ENCODE measurements at places on chromosomes 1 and 21.

- DNase-seq, result no peak
Measured at GRCh38 chr1:49229555-49229954, 452.9 kb upstream of the BEND5 start.

DNA sequence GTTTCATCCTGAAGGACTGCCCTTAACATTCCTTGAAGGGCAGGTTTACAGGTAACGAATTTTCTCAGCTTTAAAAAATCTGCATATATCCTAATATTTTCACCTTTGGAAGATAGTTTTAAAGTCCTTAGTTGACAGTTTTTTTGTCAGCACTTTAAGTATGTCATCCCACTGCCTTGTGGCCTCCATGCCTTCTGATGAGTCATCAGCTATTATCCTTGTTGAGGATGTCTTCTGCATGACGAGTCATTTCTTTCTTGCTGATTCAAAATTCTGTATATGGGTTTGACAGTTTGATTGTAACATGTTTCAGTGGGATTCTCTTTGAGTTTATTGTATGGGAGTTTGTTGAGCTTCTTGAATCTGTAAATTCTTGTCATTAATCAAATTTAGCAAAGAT is 500.6 kb downstream of the DISC1 start:
- DNase-seq, result peak; percentile 3

- no peak for DNase-seq
Measured at GRCh38 chr1:8142955-8143629, 117.0 kb upstream of the ERRFI1 start.

- no peak for DNase-seq
Measured at GRCh38 chr1:229344937-229345684, 2.3 kb upstream of the CCSAP start.

DNA sequence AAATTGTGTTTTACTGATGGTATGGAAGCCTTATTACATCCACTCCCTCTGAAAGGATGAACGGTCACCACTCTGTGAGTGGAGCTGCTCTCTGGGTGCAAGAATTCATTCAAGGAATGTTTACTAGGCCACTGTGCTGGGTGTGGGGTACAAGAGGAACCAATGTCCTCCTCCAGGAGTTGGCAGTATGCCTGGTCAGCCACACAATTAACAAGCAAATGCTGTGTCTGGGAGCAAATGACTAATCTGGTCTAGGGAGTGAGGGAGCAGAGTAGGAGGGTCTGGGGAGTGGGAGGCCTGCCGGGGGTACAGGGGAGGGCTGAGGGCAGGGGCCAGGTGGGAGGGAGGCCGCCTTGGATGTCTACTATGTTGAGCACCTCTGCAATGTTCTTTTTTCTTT is 27.2 kb upstream of the TDRD10 start:
- no peak for DNase-seq

DNA sequence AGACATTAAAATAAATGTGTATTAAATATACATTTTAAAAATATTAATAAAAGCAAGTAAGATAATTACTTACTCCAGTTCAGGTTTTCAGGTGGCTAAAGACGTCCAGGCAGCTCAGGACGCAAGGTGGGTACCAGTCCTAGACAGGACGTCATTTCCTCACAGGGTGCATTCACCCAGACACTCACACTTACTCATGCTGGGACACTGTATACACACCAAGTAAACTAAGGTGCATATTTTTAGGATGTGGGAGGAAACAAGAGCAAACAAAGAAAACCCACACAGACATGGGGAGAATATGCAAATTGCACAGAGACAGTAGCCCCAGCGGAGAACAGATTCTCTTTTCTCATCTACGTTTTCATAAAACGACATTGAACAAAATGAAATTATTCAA is 457.9 kb downstream of the BRINP3 start:
- no peak for DNase-seq

DNA sequence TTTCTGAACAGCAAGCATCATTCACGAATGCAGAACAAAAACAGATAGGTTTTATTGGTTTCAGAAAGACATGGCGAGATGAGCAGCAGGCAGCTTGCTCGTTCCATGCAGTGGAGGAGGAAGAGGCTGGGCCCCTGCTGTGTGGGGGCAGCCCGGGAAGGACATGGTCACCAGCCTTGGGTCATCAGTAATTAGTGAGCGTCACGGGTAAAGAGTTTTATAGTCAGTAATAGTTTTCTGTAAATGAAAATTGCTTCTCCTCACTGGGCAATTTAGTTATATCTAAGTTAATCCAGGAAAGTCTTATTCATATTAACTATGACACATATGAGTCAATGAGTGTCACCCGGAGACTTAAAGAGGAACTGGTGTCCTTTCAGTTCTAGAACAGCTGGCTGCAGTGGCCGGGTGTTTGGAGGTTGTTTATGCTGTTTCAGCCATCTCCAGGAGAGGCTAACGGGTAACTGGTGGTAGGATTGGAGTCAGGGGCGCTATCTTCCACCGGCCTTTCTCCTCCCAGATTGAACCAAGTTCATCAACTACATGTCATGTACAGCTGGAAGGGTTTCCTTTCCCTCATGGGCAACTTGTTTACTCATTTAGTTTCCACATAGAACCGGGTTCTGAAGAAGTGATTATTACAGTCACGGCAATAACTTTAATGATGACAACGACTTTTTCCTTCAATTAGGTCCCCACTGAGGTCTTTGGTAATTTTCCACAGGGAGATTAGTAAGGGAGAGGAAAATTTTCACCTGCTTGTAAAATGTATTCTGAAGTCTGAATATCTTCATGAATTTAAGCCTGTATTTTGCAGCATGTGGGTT is 34.6 kb upstream of the SLC45A1 start:
- DNase-seq, result no peak

GRCh38 chr1:42999308-42999707 is 40.6 kb upstream of the SLC2A1 start:
- no peak for DNase-seq

DNA sequence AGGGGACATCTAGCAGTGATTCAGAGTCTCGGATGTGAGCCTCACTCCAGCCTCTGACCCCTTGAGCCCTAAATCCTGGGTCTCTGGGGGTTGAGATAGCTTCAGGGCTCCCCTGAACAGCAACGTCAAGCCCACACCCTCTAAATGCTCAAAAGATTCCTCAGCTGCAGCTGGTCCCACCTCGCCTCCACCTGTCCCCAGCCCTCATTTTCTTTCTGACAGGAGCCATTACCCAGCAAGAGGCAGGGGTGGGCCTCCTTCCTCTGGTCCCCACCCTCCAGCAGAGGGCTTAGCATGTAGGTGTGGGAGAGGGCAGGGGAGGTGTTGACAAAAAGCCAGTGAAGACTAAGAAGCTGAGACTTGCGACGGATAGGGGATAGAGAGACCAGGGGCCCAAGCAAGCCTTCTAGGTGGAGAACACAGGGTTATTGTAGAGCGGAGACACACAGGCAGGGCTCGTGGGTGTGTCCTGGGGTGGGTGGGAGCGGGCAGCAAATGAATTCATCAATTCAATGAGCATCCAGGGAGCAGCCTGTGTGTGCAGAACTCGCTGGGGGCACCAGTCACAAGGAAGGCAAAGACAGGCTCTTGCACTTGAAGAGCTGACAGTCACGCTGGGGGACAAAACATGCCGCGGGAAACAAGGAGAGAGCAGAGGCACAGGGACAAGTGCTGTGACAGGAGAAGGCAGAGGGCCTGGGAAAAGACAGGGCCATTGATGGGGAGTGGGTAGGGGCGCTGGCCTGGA is 48.9 kb upstream of the GOLT1A start:
- DNase-seq, result no peak

DNA sequence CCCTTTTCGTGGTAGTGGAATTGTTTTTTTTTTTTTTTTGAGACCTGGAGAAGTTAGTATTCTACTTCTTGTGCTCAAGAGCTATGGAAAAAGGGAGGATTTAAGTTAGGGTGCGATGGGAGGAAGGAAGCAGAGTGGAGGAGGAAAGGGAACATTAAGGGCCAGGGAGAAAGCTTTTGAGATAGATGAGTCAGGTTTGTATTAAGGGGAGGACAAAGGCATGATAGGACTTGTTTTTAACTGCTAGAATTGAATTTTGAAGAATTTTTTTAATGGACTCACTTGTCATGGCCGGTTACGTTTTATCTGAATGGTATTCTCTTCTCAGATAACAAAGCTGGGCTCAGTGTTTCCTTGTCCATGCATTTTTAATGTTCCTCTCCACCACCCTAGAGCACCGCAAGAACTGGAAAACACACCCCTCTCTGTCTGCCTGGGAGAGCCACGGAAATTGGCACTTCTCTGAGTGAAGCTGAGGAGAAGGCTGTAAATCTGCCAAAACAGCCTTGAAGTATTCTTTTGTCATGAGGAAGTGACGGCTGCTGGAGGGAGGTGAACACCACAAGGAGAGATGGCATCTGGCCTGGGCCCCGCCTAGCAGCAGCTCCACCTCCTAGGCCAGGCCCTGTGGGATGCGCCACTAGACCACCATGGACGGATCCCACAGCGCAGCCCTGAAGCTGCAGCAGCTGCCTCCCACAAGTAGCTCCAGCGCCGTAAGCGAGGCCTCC is 3.5 kb downstream of the NIPAL3 start:
- DNase-seq, result peak; percentile 72

DNA sequence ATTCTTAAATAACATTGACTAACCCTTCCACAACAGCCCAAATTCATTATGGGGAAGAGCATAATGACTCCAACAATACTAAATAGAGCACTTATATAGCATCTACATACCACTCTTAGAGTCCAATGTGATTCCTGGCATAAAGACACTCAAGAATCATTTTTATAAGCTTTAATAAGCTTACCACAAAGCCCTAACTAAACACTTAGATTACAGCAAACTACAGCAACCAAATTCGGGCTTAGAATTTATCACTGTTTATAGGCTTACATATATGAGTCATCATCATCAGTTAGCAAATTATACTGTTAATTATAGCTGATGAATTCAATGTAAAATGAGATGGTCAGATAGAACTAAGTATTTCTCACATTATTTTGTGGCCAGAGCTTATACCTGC is 7.3 kb downstream of the SCYL3 start:
- no peak for DNase-seq

DNA sequence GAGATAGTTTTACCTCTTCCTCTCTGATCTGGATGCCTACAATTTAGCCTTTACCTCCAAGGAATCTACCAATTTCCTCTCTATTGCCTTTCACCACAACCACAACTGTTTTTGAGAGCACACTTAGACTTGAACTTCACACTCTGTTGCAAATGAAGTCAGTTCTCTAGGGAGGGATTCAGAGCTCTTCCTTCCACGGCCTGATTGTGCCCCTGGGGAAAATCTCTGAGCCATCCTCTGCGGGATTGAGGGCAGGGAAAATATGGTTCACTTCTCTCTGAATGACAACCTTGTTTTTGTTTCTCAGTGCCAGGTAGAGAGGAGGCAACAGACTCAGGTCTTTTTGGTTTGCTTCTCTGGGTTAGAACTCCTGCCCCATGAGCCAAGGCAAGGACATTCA is 35.4 kb upstream of the BCL10 start:
- no peak for DNase-seq

GRCh38 chr1:228006786-228007048 is at the start of gene WNT3A:
Gene WNT3A (plus strand): TSS chr1:228006998. CDS start chr1:228007129, 131 bp downstream.
- peak; percentile 84 for DNase-seq

- no peak for DNase-seq
Measured at GRCh38 chr1:61005614-61006580, 76.5 kb upstream of the NFIA start.

DNA sequence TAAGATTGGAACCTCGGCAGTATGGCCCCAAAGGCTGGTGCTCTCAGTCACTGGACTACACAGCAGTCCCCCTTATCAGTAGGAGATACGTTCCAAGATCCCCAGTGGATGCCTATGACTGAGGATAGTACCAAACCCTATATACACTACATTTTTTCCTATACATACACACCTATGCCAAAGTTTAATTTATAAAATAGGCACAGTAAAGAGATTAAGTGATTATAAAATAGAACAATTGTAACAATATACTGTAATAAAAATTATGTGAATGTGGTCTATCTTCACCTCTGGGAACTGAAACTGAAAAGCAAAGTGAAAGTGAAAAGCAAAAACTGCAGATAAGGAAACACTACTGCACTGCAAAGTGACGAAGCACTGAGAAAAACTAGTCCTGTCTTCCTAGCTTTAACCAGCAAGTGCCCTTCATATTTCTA is 96.8 kb downstream of the INTS7 start:
- DNase-seq, result no peak

- DNase-seq, result no peak
Measured at GRCh38 chr1:118504867-118505266, 319.8 kb upstream of the SPAG17 start.

DNA sequence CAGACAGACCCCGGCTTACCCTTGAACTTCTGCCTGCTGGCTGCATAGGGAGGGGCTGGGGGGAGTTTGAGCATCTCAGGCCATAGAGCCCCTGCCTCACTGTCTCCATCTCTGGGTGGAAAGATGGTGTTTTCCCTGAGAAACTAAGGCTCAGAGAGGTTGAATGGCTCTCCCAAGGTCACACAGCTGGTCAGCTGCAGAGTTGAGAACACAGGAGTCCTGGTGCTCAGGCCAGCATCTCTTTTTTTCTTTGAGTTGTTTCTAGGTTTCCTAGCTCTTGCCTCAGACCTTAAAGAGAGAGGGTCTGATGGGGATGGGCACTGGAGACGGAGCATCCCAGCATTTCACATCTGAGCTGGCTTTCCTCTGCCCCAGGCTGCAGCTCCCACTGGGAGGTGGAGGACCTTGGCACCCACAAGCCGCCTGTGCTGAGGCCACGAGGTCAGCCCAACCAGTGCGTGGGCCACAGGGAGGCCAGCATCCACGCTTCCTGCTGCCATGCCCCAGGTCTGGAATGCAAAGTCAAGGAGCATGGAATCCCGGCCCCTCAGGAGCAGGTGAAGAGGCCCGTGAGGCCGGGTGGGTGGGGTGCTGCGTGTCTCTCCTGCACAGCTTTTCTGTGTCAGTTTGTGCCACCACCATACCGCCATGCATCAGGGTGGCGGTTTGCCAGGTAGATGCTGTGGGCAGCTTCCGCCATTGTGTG is 21.8 kb downstream of the PCSK9 start:
- DNase-seq, result no peak

GRCh38 chr1:52556641-52557360 is 3.9 kb upstream of the TUT4 start:
- DNase-seq, result no peak

- no peak for DNase-seq
Measured at GRCh38 chr1:227166559-227166958, 151.7 kb downstream of the CDC42BPA start.

DNA sequence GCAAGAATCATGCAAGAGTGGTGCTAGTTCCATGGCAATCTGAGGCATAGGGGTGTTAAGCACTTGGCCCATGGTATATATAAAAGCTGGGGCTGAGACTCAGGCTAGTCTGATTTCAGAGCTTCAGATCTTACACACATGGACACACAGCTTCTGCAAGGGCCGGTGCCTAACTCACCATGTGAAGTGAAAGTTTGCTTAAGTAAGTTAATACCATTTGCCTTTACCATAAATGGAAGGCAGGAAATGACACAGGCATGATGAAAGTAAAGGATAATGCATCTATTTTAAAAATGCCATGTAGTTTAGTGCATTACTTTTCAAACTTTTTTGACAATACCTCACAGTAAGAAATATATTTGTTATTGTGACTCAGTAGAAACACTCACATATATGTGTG is 122.6 kb downstream of the KCNJ6 start:
- no peak for DNase-seq

DNA sequence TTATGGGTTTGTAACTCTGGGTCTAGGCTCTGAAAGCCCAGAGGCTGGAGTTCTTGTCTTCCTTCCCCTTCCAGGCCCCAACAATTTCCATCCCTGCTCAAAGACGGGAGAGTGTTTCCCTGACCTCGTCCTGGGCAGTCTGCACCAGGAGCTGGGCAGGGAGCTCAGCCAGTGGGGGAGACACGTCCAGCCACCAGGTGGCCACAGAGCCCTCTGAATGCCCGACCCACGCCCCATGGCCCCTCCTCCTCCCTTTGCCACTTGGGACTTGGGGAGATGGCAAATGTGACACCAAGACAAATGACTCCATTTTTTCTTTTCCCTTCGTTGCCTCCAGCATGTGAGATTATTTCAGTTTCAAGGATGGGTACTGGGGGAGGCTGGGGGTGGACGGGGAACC is 159.9 kb upstream of the AJAP1 start:
- peak; percentile 30 for DNase-seq

All from K562 (cell line).